D341Med (cell line): ENCODE measurements at places on chromosomes 16 and 17.

DNA sequence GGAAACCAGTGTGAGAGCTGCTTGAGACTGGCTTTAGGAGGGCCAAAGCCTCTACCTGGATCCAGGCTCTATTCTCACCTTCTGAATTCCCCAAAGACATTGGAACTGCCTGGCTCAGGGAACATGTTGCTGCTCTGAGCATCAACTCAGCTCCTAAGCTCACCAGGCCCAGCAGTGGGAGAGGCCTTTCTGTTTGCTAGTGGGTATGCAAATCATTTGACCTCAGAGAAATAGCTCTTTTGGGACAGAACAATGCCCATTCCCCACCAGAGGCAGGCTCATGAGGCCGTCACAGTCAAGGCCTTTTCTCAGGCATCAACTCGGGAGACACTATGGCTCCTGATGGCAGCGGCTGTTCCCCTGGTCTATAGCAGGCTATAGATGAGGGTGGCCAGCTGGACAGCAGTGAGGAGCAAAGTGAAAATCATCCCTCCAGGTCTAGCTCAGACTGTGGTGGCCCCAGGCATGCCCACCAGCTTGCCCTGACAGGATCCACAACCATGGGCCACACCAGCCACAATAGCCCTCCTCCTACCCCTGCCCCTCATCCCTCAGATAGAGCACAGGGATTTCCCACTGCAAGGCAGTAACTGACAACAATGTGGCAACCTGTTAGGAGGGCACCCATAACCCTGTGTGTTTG, 30.4 kb upstream of the GFOD2 start:
- no peak for DNase-seq

GRCh38 chr17:59825533-59826322, 67.0 kb downstream of the TUBD1 start:
- DNase-seq = no peak

DNA sequence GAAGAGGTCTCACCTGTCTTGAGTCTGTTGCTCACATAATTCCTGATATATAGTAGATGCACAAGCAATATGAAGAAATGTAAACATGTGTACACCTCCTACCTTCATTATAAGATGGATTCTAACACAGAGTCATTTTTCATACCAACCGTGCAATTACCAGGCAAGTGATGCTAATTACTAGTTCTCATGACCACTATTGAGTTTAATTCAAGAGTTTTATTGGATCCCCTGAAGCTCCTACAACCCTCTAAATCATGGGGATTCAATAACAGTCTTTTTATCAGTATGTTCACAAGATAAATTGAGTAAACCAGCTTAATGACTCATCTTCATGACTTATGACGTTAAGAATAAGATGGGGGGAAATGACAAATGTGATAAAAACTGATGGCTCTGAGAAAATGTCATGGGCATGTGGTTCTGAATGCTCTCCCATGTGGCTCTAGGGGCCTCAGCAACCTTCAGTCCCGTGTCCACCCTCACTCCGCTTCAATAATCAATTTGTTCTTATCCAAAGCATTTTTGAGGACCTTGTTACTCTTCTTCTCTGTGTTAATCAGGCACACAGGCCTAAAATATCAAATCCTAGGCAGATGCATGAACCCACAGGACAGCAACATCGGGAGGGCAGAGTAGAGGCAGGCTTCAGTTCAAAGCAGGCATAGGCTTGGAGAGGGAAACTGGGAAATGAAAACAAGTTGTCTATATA, 42.8 kb downstream of the PRAC1 start:
- DNase-seq = no peak

- no peak for DNase-seq
Measured at GRCh38 chr16:78129349-78129748, 29.9 kb downstream of the WWOX start.

DNA sequence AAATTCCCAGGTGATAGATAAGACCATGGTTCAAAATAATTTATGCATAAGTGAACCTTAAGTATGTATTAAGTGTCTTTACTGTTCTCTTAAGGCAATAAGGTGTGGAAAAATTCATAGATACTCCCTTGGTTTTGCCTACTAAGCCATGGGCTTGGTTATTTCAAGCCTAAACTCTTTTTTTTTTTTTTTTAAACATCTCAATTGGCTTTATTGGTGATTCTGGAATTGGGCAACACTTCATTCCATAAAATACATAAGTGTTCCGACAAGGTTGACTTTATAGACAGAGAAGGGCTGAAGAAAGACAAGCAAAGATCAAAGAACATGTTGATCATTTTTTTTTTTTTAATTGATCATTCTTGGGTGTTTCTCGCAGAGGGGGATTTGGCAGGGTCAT, 73.5 kb downstream of the ESRP2 start:
- DNase-seq = no peak

DNA sequence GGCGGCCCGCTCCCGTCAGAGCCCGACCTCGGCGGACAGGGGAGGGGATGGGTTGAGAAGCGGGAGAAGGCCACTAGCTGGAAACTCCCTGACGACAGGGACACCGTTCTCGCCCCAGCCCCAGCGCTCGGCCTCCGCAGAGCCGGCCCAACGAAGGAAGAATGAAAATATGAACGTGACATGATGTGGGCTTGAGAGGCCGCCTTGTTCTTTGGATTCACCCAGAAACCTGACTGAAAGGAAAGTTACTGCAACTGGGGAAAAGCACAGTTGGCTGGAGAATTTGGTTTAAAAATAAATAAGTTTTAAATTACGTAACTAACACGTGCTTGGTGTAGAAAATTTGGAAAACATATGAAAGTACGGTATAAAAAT, 21.1 kb downstream of the NPTX1 start:
- DNase-seq = no peak

DNA sequence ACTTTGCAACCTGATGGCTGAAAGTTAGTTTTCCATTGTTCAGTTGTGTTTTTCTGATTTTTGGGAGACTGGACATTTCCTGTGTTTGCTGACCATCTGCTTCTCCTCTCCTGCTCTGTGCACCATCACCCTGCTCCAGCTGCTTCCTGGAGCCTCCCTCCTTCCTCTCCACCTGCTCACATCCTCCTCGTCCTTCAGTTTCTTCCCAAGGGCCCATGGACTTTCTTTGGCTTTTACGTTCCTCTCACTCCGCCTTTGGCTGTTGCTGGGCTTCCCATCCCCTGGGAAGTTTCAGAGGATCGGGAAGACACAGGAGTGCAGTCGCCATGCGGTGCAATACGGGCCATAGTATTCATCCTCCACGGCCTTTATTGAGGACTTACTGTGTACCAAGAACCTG, 61.6 kb downstream of the TNFRSF13B start:
- DNase-seq = no peak
